ENCODE measurements at places on chromosomes 6 and 20.

DNA sequence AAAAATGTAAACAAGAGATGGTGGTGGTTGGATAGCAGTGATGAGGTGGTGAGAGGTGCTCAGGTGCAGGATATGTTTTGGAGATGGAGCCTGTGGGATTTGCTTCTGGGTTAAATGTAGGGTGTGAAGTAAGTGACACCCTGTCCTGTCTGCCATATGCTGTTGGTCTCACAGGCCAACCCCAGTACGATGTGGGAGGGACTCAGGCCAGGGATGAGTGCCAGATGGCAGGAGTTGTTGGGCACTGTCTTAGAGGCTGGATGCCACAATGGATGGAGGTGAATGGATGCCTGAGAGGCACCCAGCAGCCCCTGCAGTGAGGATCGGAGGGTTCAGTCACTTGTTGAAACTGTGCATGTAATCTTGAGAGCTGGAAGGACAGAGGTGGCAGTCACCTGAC is 259.3 kb downstream of the NRN1 start:
- DNase-seq, result no peak

- no peak for DNase-seq
Measured at GRCh38 chr6:139262519-139263300, 29.1 kb downstream of the TXLNB start.

GRCh38 chr6:160462116-160462515 is 113.9 kb downstream of the SLC22A3 start:
- DNase-seq, result no peak

- no peak for DNase-seq
Measured at GRCh38 chr6:28965706-28966105, 39.4 kb downstream of the ZNF311 start.

GRCh38 chr6:130624046-130624445 is 203.2 kb upstream of the SMLR1 start:
- no peak for DNase-seq

- DNase-seq, result no peak
Measured at GRCh38 chr6:2970753-2971419, 481 bp downstream of the SERPINB6 start.

GRCh38 chr6:168574699-168575195 is 133.8 kb downstream of the SMOC2 start:
- DNase-seq, result no peak

DNA sequence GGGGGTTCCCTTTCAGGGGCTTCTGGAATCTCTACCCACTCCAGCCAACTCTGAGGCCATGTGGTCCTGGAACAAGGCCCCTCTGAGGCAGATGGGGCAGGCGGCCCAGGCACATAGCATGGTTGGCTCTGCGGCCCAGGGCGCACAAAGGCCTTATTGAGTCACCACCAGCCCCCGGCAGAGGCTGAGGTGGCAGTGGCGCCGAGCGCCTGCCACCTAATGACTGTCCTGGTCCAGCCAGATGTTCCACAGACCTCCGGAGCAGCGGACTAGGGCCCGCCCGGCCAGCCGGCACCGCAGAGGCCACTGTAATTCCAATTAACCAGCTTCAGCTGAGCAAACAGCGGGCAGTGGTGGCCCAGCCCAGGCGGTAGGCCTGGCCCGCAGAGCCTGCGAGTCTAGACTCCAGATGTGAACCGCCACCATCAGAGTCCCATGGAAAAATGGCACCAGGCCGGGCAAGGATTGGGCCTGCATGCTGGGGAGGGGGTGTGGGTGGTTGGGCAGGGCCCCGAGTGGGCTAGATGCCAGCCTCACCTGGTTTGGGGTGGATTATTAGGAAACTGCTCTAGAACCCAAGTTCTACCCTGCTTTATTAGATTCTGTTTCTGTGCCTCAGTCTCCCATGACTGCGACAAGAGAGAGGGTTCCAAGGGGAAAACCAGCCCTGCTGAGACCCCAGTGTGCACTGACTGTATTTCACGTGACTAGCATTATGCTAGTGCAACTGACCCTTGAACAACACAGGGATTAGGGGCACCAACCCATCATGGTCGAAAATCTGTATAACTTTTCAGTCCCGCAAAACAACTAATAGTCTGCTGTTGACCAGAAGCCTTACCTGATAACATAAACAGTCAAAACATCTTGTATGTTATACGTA is 34.1 kb upstream of the ID1 start:
- DNase-seq, result no peak

- no peak for DNase-seq
Measured at GRCh38 chr6:39263303-39264037, 34.2 kb upstream of the KCNK5 start.

GRCh38 chr6:34630040-34630439 is 66.5 kb downstream of the ILRUN start:
- no peak for DNase-seq

DNA sequence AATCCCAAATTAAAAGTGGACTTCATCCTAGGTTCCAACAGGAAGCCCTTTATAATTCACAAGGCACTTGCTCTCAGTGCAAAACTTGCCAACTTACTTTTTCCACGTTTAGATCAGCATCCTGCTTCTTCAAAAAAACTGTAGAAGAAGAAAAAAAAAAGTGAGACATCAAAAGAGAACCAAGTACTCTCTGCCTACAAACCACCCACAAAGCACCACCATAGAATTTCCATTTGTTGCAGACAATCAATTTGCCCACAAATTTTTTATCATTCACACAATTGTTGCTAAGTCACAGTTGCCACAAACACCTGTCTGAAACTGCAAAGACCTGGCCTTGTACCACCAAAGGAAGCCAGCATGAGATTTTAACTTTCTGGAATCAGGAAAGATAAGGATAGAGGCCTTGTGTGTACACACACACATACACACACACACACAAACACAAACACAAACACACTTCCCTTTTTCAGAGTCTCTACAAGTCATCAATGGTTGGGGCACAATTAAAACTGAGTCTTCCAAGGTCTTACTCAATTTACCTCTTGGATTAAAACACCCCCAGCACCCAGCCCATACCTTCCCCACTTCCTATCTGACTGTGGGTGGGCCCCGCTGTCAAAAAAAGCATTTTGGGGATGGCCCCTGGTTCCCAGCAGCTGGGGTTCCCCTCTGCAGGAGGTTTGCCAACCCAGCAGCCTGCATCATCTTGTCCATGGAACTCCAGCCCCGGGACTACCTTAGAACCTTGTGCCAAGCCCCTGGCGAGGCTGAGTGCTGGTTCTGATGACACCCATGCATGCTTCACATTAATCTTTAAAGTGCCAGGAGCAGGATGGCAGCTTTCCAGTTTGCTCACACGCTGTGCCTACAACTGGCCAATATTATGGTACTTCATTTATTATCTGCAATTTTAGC is 26.5 kb downstream of the FYN start:
- DNase-seq, result no peak

GRCh38 chr6:10174761-10175160 is 240.1 kb downstream of the TFAP2A start:
- DNase-seq, result no peak

- no peak for DNase-seq
Measured at GRCh38 chr6:117951783-117952182, 44.7 kb downstream of the SLC35F1 start.
